Erythroblast (primary cell): ENCODE measurements at places on chromosomes 1 and 21.

GRCh38 chr1:69572921-69573320 lies 5.2 kb downstream of the LRRC7 start:
- no peak for DNase-seq

DNA sequence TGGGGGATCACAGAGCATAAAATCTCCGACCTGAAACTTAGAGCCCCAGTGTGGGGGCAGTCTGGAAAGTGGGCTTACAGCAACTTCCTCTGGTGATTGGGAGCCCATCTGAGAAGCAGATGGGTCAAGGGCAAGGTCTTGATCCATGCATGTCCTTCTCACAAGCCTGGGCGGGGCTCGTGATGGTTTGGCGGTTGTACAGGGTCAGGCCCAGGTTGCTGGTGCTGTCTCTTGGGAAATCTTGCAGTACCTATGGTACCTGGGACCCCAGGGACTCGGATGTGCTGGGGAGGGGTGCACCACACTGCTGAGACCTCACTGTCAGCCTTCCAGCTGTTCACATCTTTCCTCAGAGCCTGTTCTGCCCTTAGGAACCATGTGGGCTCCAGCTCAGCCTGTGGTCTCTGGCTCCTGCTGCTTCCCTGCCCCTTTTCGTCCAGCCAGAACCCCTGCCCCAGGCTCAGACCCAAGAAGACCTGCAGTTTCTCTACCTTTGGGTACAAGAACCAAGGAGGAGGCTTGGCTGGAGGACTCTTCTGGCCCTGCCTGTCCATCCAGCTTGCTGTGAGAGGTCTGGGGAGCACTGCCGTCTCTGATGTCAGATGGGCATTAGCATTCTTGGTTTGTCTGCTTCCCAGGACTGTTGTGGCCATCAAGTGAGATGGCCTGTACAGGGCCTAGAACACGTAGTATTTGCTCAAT lies 24.5 kb downstream of the WNT4 start:
- no peak for DNase-seq

DNA sequence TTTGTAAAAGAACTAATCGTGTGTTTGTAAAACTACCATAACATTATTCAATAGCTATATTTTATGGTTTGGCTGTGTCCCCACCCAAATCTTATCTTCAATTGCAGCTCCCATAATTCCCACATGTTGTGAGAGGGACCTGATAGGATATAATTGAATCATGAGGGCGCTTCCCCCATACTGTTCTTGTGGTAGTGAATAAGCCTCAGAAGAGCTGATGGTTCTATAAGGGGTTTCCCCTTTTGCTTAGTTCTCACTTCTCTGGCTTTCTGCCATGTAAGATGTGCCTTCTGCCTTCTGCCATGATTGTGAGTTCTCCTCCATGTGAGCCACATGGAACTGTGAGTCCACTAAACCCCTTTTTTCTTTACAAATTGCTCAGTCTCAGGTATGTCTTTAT lies 1372.3 kb downstream of the AMY1C start:
- DNase-seq = no peak

GRCh38 chr1:7827126-7827955 lies 25.5 kb downstream of the UTS2 start:
- peak; percentile 18 for DNase-seq

- no peak for DNase-seq
Measured at GRCh38 chr1:235933017-235933765, 66.5 kb upstream of the LYST start.

GRCh38 chr1:108953452-108953851 lies 9.8 kb downstream of the CLCC1 start:
- DNase-seq = no peak

DNA sequence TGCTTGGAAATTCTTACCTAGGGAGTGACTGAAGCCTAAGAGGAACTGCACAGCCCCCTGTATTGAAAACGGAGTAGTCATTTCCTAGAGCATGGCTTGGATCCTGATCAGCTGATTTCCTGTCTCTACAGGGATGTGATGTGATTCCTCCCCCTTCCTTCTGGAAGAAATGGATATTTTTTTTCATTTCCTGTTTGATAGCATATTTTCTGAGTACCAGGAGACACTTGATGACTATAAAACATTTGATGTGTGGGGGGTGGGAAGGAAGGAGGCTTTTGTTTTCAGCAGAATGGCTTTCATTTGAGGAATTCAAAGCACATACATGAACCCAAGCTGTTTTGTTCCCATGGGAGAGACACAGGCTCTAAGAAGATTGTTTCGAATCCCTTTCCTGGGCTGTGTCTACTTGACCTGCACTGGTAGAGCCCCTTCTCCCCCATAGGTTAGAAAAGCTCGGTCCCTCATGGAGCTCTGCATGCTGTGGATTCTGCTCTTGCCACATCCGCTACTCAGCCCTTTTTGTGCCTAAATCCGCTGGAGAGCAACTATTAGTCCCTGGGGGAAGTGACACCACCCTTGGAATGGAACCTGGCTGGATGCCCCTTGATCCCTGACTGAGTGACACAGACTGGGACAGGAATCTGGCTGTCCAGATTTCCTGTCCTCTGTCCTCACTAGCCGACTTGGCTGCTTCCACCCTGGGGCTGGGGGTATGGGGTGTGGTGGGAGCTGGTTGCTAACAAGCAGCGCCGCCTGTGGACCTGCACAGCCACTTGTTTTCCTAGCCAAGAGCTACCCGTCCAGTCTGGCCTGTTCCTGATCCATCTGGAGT lies 71.8 kb upstream of the MACF1 start:
- DNase-seq = no peak

DNA sequence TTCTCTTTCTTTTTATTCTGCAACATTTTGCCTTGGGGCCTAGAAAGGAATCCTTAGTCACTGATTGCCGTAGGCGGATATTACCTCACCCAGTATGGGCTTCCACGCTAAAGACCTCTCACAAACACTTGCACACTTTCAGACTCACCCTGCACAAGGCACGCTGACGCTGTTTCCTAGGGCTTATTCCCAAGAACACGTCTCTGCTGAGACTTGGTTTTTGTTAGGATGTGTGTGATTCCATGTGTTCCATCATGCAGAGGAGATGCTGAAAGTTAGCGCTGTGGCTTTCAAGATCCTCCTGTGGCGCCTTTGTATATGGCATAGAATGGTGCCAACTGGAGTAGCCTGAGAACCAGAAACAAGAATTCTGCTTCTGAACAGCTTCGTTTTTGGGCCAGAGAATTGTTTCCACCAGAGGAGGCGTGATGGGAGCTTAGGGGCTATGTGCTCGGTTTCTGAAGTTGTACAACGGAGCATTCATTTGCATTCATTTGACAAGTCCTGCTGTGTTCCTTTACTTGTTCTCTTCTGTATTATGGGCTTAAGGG lies 297.0 kb downstream of the DISC1 start:
- DNase-seq = no peak

DNA sequence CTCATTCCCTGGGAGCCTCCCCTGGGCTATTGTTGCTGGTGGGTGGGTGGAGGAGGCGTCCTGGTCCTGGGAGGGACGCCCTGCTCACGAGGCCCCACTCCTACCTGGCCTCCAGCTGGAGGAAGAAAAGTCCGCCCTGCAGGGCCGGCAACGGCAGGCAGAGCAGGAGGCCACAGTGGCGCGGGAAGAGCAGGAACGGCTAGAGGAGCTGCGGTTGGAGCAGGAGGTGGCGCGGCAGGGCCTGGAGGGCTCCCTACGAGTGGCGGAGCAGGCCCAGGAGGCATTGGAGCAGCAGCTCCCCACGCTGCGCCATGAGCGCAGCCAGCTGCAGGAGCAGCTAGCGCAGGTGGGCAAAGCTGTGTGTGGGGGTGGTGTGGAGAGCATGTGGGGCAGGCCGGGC lies 24.9 kb downstream of the CROCC start:
- no peak for DNase-seq

GRCh38 chr1:10824821-10825540 lies 28.5 kb upstream of the CASZ1 start:
- DNase-seq = no peak

- no peak for DNase-seq
Measured at GRCh38 chr1:162128693-162129356, 59.3 kb downstream of the NOS1AP start.

DNA sequence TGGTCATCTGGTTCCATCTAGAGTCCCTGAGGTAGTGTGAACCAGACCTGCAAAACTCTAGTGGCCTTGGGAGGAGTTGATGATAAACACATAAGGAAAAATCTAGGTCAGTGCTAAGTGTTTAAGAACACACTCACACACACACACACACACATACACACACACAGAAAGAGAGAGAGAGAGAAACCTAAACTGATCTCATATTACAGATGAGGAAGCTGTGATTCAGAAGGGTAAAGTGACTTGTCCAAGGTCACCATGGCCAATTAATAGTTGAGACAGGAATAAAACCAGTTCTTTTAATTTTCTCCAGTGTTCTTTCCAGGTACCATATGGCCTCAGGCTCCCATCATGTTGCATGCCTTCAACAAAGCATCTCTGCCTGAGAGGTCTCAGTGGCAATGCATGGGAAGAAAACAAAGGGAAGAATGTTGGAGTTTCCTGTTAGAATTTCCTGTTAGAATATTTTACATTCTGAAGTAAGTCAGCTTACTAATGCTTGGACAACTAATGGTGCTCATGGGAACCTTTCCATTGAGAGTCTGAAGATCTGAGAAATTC lies 77.3 kb upstream of the TSPAN2 start:
- no peak for DNase-seq

DNA sequence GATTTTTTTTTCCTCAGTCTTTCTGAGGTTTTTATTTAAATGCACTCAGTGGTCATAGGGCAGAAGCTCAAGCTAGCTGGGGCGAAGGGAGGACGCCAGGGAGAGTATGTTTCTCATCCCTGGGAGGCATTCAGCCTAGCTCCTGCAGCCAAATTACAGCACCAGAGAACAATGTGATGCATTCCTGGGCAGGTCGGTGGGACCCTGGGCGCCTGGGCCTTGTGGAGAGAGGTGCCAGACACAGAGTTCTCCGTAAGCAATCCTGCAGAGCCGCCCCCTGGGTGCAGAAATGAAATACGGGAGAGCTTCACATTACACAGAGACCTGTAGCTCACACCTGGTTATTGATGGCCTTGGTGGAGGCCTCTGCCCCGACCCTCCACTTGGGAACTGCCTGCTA lies 15.5 kb downstream of the WNT2B start:
- no peak for DNase-seq

DNA sequence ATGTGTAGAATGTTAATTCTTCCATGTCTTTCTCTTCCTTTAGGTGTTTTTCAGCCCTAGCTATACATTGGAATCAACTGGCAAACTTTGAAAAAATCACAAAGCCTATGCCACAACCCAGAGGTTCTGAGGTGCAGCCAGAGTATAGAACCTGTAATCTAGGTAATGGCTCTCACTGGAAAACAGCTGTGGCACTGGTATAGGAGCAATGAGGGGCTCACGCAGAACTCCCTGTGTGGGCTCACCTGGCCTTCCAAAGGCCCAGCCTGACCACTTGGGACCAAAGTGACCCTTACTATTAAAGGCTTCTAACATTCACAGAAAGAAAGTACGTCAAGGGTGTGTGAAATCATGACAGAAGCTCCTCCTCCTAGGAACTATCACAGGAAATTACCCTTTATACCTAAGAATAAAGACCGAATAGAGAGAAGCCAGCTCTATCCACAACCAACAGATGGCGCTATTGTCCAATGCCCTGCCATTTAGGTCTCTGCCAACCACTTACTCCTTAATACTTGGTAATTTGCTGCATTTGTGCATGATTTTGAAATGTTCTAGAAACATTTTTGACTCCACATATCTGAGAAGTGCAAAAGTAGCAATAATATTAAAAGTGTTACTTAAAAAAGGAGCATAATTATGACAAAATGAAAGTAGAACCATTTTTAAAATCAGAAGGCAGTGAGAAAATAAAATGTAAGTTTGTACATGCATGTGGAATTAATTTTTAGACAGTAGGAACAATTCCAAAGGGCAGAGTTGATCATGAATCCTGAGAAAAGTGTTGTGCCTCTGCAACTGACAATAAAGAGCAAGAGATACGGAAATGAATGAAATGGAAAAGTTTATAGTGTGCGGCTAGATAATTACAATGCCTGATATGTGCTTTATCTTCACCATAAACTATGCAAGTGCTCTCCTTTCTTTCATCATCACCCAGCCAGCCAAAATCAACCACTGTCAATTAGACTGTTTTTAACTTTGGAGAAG lies 93.1 kb upstream of the HAO2 start:
- DNase-seq = peak; percentile 48

DNA sequence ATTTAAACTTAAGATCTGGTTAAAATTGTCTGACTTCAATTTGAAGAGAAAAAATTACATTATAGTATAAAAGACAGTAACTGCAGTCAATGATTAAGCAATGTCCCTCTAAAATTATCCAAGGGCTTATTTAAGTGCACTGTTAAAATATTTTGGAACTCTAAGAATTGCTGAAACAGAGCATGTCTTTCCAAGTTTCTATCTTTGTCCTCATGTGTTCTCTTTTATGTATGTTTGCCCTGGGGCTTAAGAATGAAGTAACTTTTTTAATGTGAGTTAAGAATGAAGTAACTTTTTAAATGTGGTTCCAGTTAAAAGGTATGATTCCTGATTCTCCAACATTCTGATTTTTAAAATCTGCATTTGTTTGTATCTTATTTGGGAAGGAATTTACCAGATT lies 69.0 kb upstream of the MARK1 start:
- DNase-seq = no peak

GRCh38 chr1:33548721-33549120 lies 76.3 kb downstream of the ZSCAN20 start:
- DNase-seq = no peak

GRCh38 chr1:108591466-108591865 lies 31.6 kb downstream of the EEIG2 start:
- no peak for DNase-seq

- no peak for DNase-seq
Measured at GRCh38 chr1:154360288-154360687, 35.0 kb downstream of the ATP8B2 start.

GRCh38 chr1:67612788-67613241 lies 72.2 kb upstream of the GADD45A start:
- DNase-seq = no peak

DNA sequence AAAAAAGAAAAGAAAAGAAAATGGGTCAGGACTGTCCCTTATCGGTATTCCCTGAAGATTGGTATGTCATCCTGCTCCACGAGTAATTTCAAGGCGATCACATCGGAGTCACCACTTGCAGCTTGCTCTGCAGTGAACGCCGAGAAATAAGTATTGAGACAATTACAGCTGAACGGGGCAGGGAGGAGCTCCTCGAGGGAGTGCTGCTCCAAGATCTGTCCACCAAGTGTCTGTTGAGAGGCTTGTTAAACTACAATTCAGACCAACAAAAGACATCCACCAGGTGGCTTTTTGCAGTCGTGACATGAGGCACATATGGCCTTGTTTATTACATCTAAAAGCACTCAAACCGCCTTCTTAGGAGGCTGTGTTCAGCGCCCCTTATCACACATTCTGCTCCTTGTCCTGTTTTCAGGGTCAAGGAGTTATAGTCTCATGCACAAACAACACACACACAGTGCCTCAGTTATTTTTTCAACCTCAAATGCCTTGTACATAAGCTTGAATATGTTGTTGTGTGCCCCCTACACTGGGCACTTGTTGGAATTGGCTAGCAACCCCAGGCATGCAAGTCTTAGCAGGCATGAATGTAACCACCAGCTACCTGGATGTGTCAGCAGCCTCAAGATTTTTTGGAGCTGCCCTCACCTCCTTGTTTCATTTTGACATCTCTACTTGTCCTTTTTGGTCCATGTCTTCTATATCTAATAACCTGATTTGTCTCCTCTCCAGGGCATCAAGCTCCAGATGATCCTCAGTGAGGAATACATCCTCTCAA lies 13.0 kb upstream of the CD48 start:
- no peak for DNase-seq
